ENCODE measurements at places on chromosomes 5 and 9. TPM values are rescaled to one million over a fixed set of nuclear protein-coding genes. Genes with fewer than 3 reads are reported as not detected.

The GABRA1 gene
- total RNA-seq: not detected

The GRXCR2 gene
- total RNA-seq: not detected

DNA sequence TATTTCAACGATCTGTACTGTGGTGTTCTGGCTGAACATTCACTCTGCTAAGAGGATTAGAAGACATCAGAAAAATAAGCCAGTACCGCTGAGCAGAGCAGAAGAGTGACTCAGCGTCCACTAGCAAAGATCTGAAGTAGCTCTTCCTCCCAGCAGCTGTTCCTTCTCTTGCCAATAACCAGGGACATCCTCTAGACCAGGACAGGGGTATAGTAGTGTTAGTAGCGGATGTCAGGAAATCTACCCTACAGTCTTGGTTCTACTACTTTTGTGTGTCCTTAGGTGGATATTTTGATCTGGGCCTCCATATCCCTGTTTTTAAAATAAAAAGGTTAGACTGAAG, 103.6 kb downstream of the TSSK1B start:
- no peaks in the 10 kb centered on the region for H3K36me3 ChIP-seq
- H3K4me3 ChIP-seq: no peak overlapping the region
- no peak overlapping the region for H3K27ac ChIP-seq
- no peaks in the 10 kb centered on the region for H3K4me1 ChIP-seq
- H3K27me3 ChIP-seq: no peaks in the 10 kb centered on the region

The CDC25C gene
- total RNA-seq: 4.1 TPM

DNA sequence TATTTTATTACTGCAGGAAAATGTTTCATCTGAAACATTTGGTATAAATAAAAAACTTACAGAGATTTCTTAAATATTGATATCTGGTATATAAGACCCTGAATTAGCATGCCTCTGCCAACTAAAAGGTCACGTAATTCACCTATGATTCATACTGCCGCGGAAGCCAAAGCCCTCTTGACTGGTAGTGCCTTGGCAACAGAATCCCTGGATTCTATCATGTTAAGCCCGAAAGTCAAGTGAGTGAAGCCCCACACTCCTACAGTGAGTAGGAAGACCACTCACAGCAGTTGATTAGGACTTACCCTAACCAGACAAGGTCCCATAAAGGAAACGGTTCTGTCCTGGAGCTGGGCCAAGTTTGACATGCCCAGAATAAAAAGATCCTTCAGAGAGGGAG, 175.6 kb upstream of the NREP start:
- H3K4me1 ChIP-seq: no peaks in the 10 kb centered on the region
- no peaks in the 10 kb centered on the region for H3K27me3 ChIP-seq
- H3K27ac ChIP-seq: no peak overlapping the region
- no peaks in the 10 kb centered on the region for H3K36me3 ChIP-seq
- no peak overlapping the region for H3K4me3 ChIP-seq
- DNase-seq: no peak

All from Peyer's patch (tissue), 4 donors.